B cell (primary cell): ENCODE measurements at places on chromosomes 5 and 9. TPM values are rescaled to one million over a fixed set of nuclear protein-coding genes. Genes with fewer than 3 reads are reported as not detected.

DNA sequence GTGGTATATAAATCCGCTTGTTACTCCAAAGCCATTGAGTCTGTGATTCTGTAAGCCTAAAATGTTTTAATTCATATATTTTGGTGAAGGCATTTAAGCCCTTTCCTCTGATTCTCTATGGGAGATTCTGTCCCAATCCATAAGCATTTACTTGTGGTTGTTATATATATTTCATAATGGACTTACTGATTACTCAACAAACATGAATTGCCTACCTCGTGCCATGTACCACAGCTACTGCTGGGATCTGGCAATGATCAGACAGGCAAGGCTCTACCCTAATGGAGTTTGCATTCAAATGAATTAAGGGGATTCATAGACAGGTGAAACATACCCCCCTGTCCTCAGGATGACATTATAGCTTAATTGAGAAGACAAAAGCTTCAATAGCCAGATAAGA, 54.5 kb downstream of the C9orf152 start:
- H3K36me3 ChIP-seq = peaks cover 62% of the 10 kb centered on the region
- H3K4me3 ChIP-seq = no peak overlapping the region
- H3K27ac ChIP-seq = no peak overlapping the region
- no peak for DNase-seq
- H3K27me3 ChIP-seq = no peaks in the 10 kb centered on the region

DNA sequence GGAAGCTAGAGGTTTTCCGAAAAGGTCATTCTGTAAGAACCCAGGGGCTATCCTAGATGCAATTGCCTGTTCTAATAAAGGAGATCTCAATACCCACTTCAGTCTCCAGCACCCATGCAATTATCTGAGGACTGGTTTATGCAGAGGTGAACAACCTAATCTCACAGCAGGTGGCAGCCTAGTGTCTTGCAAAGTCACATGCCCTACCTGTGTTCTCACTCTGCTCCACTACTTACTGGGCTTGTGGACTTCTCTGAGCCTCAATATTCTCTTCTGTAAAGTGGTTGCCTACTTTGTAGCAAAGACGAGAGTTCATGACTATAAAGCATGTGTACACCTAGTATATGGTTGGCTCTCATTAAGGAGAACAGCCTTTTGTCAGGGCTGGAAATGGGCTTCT, 21.0 kb upstream of the ALDH1B1 start:
- DNase-seq = peak; percentile 13
- no peak overlapping the region for H3K4me3 ChIP-seq
- no peaks in the 10 kb centered on the region for H3K4me1 ChIP-seq
- no peak overlapping the region for H3K27ac ChIP-seq
- H3K36me3 ChIP-seq = no peaks in the 10 kb centered on the region
- H3K27me3 ChIP-seq = no peaks in the 10 kb centered on the region

Gene STPG3
- total RNA-seq = not detected in 2 replicates

DNA sequence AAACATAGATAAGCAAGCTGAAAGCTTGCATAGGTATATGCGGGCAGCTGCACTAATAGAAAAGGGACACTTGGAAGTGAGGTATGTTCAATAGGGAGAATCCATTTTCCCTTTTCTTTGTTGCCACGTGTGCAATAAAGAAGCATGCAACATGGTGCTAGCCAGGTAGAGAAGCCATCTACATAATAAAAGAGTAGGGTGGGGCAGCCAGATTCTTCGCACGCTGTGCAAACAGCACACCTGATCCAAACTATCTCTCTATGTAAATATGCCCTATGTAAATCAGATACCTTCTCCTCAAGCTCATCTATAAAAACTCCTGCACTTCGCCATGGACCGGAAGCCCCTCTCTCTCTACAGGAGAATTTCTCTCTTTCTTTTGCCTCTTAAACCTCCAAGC, 91.9 kb upstream of the C9orf72 start:
- H3K36me3 ChIP-seq = no peaks in the 10 kb centered on the region
- H3K4me3 ChIP-seq = no peak overlapping the region
- DNase-seq = no peak
- no peak overlapping the region for H3K27ac ChIP-seq
- no peaks in the 10 kb centered on the region for H3K27me3 ChIP-seq

GRCh38 chr5:179437341-179438001, 92.2 kb upstream of the ADAMTS2 start:
- H3K4me3 ChIP-seq = no peak overlapping the region
- H3K27ac ChIP-seq = no peak overlapping the region
- H3K27me3 ChIP-seq = no peaks in the 10 kb centered on the region
- no peaks in the 10 kb centered on the region for H3K36me3 ChIP-seq
- H3K4me1 ChIP-seq = no peaks in the 10 kb centered on the region
- no peak for DNase-seq

DNA sequence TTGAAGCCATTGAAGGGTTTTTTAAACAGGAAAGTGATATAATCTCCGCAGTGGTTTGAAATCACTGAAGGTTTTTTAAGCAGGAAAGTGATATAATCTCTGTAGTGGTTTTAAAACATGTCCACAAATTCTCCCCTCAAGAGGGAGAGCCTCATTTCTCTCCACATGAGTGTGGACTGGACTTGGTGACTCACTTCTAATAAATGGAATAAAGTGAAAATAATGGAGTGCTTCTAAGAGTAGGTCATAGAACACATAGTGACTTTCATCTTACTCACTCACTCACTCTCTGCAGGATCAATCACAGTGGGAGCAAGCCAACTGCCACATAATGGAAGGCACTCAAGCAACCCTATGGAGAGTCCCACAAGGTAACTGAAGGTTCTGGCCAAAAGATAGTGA, 12.0 kb downstream of the CTNNAL1 start:
- no peaks in the 10 kb centered on the region for H3K36me3 ChIP-seq
- no peaks in the 10 kb centered on the region for H3K27me3 ChIP-seq

Gene PCDHB12
- total RNA-seq = not detected in 2 replicates

Gene FBP2
- not detected in 2 replicates for total RNA-seq

GRCh38 chr5:66306105-66306843, 162.2 kb downstream of the SREK1 start:
- peaks cover 4% of the 10 kb centered on the region for H3K27me3 ChIP-seq
- H3K36me3 ChIP-seq = no peaks in the 10 kb centered on the region
- DNase-seq = peak; percentile 58
- no peak overlapping the region for H3K4me3 ChIP-seq
- no peaks in the 10 kb centered on the region for H3K4me1 ChIP-seq

- H3K27me3 ChIP-seq = no peaks in the 10 kb centered on the region
- H3K27ac ChIP-seq = no peak overlapping the region
- no peaks in the 10 kb centered on the region for H3K36me3 ChIP-seq
- DNase-seq = no peak
- H3K4me1 ChIP-seq = peaks cover 3% of the 10 kb centered on the region
Observed at GRCh38 chr5:73631500-73631899, 5.5 kb downstream of the ARHGEF28 start.

Gene SLC27A4
- 12.0 and 12.9 TPM in 2 replicates for total RNA-seq

Gene BTNL3
- not detected in 2 replicates for total RNA-seq

Gene LHX2
- total RNA-seq = 0.49 TPM in 1 of 2 replicates, not detected in the other

Gene PLPP7
- 2.0 and 2.9 TPM in 2 replicates for total RNA-seq

- H3K27ac ChIP-seq = no peak overlapping the region
- no peak for DNase-seq
- H3K4me1 ChIP-seq = no peaks in the 10 kb centered on the region
- H3K36me3 ChIP-seq = no peaks in the 10 kb centered on the region
- no peak overlapping the region for H3K4me3 ChIP-seq
Observed at GRCh38 chr5:71874521-71874920, 155.4 kb downstream of the CARTPT start.

DNA sequence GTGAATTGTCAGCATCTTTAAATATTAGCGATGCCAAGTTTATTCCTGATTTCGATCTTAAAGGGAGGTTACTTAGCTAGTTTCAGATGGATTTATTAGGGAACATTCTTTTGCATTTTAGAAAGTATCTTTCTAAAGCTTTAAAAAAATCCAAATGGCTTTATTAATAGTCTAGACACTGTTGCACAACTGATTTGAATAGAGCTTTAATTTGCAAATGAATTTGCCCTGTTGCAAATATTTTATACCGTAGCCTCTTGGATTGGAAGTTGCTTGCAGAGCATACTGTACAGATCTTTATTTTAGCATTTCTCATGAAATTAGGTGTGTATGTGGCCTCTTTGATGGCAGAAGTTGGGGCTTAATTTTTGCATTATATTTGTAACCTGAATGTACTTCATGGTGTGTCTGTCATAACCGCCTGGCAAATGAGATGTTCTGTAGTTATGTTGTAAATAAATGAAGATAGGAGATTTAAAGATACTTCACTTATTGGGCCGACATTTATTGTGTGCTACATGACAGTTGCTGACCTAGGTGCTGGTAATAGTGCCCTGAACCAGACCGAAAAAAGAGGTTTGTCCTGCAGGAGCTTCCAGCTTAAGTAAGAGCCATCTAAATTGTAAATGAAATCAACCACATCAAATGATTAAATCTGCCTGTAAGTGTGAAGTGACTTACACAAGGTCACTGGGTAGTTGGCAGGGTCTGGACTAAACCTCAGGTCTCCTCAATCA, 1.8 kb downstream of the TCERG1 start:
- H3K36me3 ChIP-seq = no peaks in the 10 kb centered on the region
- peaks cover 21% of the 10 kb centered on the region for H3K4me1 ChIP-seq
- DNase-seq = no peak
- no peaks in the 10 kb centered on the region for H3K27me3 ChIP-seq

Gene KCNT1
- total RNA-seq = not detected in 2 replicates

DNA sequence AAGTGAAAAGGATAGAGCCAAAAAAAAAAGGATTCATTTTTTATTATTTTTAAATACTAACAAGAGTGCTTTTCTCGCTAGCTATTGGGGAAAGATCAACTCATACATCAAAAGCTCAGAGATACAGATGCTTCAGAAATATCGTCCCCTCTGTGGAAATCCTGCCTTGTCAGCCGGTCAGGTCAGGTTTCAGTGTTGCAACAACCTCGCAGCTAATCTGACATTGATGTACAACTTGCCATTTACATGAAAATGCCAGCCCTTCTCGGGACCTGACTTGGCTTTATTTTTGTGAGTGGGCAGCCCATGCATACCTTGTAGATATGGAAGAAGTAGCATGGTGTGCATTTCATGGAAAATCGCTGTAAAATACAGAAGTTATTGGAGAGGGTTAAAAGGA, 358.8 kb upstream of the ADAMTS16 start:
- no peaks in the 10 kb centered on the region for H3K36me3 ChIP-seq
- no peak for DNase-seq
- H3K4me1 ChIP-seq = no peaks in the 10 kb centered on the region
- no peak overlapping the region for H3K4me3 ChIP-seq
- H3K27ac ChIP-seq = no peak overlapping the region
- H3K27me3 ChIP-seq = no peaks in the 10 kb centered on the region

GRCh38 chr9:121748727-121749423, 97.4 kb downstream of the DAB2IP start:
- no peaks in the 10 kb centered on the region for H3K36me3 ChIP-seq
- no peaks in the 10 kb centered on the region for H3K27me3 ChIP-seq
- no peak overlapping the region for H3K27ac ChIP-seq
- no peak for DNase-seq
- no peaks in the 10 kb centered on the region for H3K4me1 ChIP-seq

- no peaks in the 10 kb centered on the region for H3K4me1 ChIP-seq
- DNase-seq = no peak
- no peaks in the 10 kb centered on the region for H3K27me3 ChIP-seq
- H3K27ac ChIP-seq = no peak overlapping the region
Observed at GRCh38 chr9:132788378-132788777, 89.7 kb downstream of the AK8 start.

Gene PCDH12
- not detected in 2 replicates for total RNA-seq

Gene CCL21
- total RNA-seq = not detected in 2 replicates

Gene PPP2R2B
- 0.10 TPM in 1 of 2 replicates, not detected in the other for total RNA-seq

Gene C9
- total RNA-seq = not detected in 2 replicates

- H3K27me3 ChIP-seq = no peaks in the 10 kb centered on the region
- no peak for DNase-seq
- H3K36me3 ChIP-seq = no peaks in the 10 kb centered on the region
- H3K4me1 ChIP-seq = no peaks in the 10 kb centered on the region
Observed at GRCh38 chr5:113989278-113989912, 372.5 kb upstream of the KCNN2 start.

GRCh38 chr5:140259500-140259899, 43.4 kb downstream of the PFDN1 start:
- H3K27ac ChIP-seq = no peak overlapping the region
- peaks cover 12% of the 10 kb centered on the region for H3K36me3 ChIP-seq
- H3K27me3 ChIP-seq = no peaks in the 10 kb centered on the region

Gene IL7R
- 1.4 and 2.4 TPM in 2 replicates for total RNA-seq

GRCh38 chr5:124990723-124991122, 244.3 kb upstream of the ZNF608 start:
- peaks cover 4% of the 10 kb centered on the region for H3K4me1 ChIP-seq
- no peaks in the 10 kb centered on the region for H3K27me3 ChIP-seq
- H3K27ac ChIP-seq = no peak overlapping the region
- no peak for DNase-seq

- H3K4me1 ChIP-seq = no peaks in the 10 kb centered on the region
- H3K27me3 ChIP-seq = no peaks in the 10 kb centered on the region
- H3K27ac ChIP-seq = no peak overlapping the region
Observed at GRCh38 chr5:179606071-179606909, 17.2 kb downstream of the HNRNPH1 start.

DNA sequence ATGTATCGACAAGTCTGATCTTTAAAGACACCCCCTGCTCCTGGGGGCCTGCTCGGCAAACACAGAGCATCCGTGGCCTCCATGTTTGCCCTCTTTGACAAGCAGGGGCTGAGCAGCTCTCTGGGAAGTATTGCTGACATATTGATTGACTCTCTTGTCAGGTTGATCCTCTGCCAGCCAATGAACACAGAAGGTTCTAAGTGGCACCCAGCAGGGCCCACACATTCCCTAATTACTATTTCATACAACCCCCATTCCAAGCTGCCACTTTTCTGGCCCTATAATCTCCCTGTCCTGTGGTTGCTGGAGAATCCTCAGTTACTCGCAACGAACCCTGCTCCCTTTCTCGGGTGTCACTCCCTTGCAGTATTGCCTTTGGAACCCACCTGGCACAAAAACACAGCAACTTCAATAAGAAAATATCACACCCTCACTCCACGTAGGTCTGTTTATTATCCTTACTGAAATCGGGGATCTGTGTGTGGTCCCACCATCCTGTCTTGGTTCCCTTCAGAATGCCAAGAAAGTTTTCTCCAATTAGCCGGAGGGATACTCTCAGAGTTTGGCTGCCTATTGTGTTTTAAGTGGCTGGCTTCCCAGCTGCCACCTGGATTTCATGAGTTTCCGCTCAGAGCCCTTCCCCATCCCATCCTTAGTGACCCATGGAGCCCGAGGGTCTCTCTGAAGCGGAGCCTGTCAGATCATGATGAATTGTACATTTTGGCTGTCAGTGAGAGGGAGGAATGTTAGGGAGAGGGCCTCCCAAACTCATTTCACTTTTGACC, 249.0 kb upstream of the WWC1 start:
- DNase-seq = no peak
- H3K4me1 ChIP-seq = no peaks in the 10 kb centered on the region
- H3K4me3 ChIP-seq = no peak overlapping the region
- no peaks in the 10 kb centered on the region for H3K36me3 ChIP-seq
- H3K27ac ChIP-seq = no peak overlapping the region
- H3K27me3 ChIP-seq = no peaks in the 10 kb centered on the region

Gene TAF11L13
- not detected in 2 replicates for total RNA-seq

- peak overlapping the region; percentile 73 for H3K27ac ChIP-seq
- H3K36me3 ChIP-seq = no peaks in the 10 kb centered on the region
- H3K4me3 ChIP-seq = no peak overlapping the region
- H3K4me1 ChIP-seq = peaks cover 40% of the 10 kb centered on the region
- no peaks in the 10 kb centered on the region for H3K27me3 ChIP-seq
- peak; percentile 82 for DNase-seq
Observed at GRCh38 chr9:136403538-136403914, 3.6 kb upstream of the SNAPC4 start.
